Neural progenitor cell (in vitro differentiated cells): ENCODE measurements at places on chromosomes 13 and 19.

DNA sequence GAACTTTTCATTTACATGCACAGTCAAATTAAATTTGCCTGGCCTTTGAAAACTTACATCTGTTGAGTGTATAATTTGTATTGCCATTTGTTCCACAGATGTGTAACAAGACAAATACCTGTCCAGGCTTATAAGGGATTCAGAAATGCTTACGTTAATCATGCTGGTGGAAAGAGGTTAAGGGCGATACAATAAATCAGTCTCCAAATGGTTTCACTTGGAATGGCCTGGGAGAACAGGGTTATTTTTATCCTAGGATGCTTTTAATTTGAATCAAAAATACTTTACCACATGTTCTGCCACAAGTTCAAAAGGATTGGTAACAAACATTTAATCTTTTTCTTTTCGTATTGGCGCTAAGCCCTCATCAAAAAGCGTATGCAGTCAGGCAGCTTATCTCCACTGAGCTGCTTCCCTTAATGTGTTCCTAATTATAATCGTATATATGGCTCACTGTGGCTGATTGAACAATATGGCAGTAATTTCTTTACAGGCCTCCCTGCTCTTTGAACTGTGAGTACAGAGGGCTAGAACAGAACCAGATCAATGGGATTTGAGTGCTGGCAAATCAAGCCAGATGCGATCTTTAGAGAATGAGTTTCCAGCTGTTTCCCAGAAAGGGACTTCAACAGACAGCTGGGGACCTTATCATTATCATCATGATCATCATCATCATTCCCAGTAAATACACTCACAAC, 425.7 kb downstream of the SPRY2 start:
- H3K36me3 ChIP-seq = no peaks in the 10 kb centered on the region
- no peak overlapping the region for H3K27ac ChIP-seq
- H3K27me3 ChIP-seq = no peaks in the 10 kb centered on the region
- no peak overlapping the region for H3K4me3 ChIP-seq

DNA sequence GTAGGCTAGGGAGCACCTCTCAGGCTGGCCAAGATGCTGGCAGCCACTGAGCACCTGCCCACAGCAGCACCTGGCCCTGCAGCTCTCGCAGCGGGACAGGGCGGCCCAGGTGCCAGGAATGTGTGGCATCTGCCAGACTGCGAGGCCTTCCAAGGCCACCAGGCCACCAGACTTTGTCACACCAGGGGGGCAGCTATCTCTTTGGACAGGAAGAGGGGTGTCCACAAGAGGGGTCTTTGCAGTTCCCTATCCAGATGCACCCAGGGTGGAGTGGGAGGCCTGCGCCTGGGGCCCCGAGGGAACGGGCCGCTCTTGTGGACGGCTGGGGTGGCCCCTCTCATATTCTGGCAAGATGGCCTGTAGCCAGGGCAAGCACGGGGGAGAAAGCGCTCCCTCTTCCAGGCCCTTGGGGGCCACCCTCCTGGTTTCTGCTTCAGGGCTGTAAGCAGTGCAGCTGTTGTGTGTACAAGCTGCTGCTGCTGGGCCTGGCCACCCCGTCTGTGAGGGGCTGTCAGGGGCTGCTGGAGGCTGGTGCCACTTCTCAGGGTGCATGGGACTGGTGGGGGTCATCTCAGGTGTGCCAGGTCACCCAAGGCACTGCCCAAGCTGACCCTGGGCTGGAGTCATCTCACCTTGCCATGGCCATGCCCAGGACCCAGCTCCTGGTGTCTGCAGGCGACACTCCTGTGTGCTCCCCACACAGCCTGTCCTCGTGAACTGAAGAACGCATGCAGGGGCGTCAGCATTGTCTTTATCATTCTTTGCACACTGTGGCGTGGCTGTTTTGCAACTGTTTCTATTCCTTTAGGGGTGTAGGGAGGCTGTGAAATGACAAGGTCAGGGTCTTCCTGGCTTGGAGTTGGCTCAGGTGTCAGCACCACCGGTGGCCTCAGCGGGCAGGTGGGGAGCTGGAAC, 1.8 kb downstream of the TEX29 start:
- H3K27ac ChIP-seq = no peak overlapping the region
- H3K4me1 ChIP-seq = no peaks in the 10 kb centered on the region
- no peaks in the 10 kb centered on the region for H3K27me3 ChIP-seq
- no peak for DNase-seq
- H3K4me3 ChIP-seq = no peak overlapping the region
- H3K36me3 ChIP-seq = no peaks in the 10 kb centered on the region

DNA sequence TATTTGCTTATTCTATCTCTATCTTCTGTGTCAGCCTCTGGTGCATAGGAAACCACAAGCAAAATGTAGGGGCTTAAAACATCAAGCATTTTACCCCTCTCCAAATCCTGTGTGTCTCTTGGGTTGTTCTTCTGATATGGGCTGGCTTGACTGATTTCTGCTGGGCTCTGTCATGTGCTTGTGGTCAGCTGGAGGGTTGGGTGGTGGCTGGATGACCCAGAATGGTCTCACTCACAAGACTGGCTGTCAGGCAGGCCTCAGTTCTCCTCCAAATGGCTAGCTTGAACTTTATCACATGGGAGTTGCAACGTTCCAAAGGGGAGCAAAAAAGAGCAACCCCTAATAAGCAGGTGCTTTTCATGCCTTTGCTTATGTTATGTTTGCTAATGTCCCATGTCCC, 9.6 kb upstream of the LYPD5 start:
- DNase-seq = no peak
- H3K4me3 ChIP-seq = no peak overlapping the region
- no peak overlapping the region for H3K27ac ChIP-seq

GRCh38 chr19:18436671-18437490, 1.1 kb downstream of the ISYNA1 start:
- DNase-seq = peak; percentile 92
- H3K36me3 ChIP-seq = no peaks in the 10 kb centered on the region
- peaks cover 38% of the 10 kb centered on the region for H3K4me1 ChIP-seq
- peak overlapping the region; percentile 70 for H3K4me3 ChIP-seq
- no peak overlapping the region for H3K27ac ChIP-seq
- no peaks in the 10 kb centered on the region for H3K27me3 ChIP-seq

DNA sequence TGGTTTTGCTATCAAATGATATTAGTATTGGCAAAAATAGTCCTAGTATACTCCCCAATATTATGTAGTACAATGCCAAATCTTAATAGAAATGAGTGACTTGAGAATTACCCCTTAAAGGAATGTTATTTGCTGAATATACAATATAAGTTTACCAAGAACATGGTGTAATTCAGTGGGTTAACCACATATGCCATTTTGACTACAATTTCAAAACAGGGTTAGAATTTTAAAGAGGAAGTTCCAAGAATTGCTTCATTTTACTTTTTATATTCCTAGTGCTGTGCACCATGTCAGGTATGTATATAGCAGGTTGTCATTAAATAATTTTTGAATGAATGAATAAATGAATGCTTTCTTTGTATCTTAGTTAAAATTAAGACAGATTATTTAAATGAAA, 66.3 kb downstream of the LMO7 start:
- H3K4me3 ChIP-seq = no peak overlapping the region
- no peak overlapping the region for H3K27ac ChIP-seq
- H3K4me1 ChIP-seq = no peaks in the 10 kb centered on the region
- DNase-seq = no peak
- H3K27me3 ChIP-seq = no peaks in the 10 kb centered on the region
- no peaks in the 10 kb centered on the region for H3K36me3 ChIP-seq

- H3K27ac ChIP-seq = no peak overlapping the region
- H3K4me3 ChIP-seq = no peak overlapping the region
- H3K27me3 ChIP-seq = no peaks in the 10 kb centered on the region
- no peak for DNase-seq
- peaks cover under 1% of the 10 kb centered on the region for H3K36me3 ChIP-seq
- H3K4me1 ChIP-seq = no peaks in the 10 kb centered on the region
Measured at GRCh38 chr13:100645382-100645781, 29.2 kb downstream of the TMTC4 start.

- peaks cover 4% of the 10 kb centered on the region for H3K4me1 ChIP-seq
- H3K4me3 ChIP-seq = peak overlapping the region; percentile 74
- H3K27me3 ChIP-seq = peaks cover 28% of the 10 kb centered on the region
- peak overlapping the region; percentile 34 for H3K27ac ChIP-seq
- DNase-seq = peak; percentile 93
Measured at GRCh38 chr19:35509861-35510625, 3.4 kb downstream of the DMKN start.

- no peak overlapping the region for H3K27ac ChIP-seq
- peaks cover 20% of the 10 kb centered on the region for H3K36me3 ChIP-seq
- no peaks in the 10 kb centered on the region for H3K27me3 ChIP-seq
- DNase-seq = no peak
- no peaks in the 10 kb centered on the region for H3K4me1 ChIP-seq
Measured at GRCh38 chr13:33838647-33839046, 20.7 kb downstream of the RFC3 start.
